ENCODE measurements at places on chromosomes 7 and 10.

DNA sequence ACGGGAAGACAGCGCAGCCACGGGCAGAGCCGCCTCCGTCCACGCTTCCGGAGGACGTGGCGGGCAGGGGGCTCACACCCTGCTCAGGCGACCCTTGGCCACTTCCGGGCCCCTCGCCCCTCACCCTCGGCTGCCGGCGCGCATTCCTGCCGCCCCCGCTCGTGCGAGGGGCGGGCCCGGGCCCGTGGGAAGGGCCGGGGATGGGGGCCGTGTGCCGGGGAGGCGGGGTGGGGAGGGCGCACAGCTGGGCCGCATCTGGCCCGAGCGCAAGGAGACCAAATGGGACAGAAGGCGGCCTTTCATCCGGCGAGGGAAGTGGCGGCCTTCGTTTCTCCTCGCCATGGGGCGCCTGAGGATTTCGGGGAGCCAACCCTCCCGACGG lies 846 bp upstream of the LFNG start:
- DNase-seq, result no peak

DNA sequence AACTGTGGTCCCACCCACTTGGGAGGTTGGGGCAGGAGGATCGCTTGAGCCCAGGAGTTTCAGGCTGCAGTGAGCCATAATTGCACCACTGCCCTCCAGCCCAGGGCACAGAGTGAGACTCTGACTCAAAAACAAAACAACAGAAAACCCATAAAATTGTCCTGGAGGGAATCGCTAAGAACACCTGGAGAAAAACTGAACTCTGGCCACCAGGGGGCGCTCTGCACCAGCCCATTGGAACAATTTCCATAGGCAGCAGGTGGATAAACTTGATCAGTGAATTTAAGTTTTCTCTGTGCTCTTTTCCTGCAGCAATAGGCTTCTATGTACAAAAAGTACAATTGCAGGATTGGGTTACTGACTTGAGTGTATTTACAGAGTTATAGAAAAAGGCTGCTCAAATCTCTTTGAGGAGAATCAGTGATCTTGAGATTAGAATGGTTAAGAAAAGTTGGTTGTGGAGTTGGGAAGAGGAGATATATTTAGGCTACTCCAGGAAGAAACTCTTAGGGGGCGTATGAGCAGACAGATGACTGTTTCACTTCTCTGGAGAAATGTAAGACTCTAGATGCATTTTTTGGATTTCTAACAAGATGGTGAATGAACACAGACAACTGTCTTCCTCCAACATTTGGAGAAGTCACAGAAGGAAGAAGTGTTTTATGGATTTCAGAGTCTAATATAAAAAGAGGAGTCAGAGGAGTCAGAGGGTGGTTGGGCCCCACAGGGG lies 274.9 kb upstream of the GALNT17 start:
- no peak for DNase-seq

DNA sequence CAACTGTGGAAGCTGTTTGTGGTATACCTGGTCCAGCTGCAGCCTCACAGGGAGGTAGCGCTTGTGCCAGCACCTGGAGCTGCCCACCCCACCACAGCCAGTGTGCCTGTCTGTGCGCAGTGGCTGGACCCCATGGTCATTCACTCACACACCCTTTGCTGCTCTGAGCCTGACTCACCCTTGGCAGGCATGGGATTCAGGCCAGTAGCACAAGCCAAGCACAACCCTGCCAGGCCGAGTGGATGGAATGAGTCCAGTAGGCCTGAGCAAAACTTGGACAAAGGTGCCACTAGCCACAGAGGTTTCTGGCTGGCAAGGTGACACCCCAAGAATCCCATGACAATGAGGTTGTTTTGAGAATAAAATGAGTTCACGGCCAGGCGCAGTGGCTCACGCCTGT lies 19.0 kb downstream of the RBM48 start:
- DNase-seq, result no peak

DNA sequence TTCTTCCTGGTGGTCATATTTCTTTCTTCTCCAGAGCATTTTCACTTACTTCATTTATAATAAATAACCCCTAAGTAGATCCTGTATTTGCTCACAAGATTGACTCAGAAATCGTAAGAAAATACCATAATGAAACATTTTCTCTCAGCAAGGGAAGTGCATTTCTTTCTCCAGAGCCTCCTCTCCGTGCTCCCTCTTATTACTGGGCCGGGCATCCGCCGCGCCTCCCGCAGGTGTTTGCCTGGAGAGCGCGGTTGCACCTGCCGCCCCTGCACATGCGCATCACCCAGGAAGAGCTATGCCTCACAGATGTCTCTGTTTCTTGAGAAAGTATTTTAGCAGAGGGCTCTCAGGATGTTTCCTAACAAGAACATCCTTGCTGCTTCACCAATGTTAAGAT lies 509.2 kb downstream of the TCERG1L start:
- no peak for DNase-seq

DNA sequence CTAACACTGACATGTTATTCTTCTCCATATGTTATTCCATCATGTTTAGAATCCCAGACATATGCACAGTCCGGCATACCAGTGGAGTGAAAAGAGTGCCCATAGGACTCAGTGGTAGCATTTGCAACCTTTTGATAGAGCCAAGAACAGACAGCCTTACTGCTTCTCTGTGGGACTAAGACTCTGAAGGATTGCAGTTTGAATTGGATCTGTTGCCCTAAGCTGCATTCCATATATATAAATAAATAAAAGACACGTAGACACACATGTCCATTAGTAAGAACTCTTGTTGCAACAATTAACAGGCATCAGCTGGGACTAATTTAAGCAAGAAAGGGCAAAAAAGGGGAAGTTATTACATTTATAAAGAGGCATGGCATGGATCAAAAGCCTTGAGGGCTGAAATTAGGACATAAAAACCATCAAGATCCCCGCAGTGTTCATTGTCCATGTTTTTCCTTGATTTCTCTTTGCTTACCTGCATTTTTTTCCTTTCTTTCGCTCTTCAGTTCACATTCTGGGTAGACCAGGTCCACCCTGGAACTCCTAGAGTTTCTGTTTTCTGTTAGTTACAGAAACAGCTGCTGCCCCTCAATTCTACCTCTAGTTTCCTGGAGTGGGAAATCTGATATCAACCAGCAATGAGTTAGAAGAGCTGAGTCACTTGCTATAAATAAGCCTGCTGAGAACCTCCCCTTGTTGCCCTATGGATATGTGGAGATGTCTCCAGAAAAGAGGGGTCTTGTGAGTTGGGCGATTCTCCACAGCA lies 132.4 kb downstream of the SORCS1 start:
- no peak for DNase-seq

- DNase-seq, result no peak
Observed at GRCh38 chr7:116780521-116780920, 81.9 kb upstream of the CAPZA2 start.

- no peak for DNase-seq
Observed at GRCh38 chr10:26805567-26806245, 55.1 kb downstream of the ABI1 start.

DNA sequence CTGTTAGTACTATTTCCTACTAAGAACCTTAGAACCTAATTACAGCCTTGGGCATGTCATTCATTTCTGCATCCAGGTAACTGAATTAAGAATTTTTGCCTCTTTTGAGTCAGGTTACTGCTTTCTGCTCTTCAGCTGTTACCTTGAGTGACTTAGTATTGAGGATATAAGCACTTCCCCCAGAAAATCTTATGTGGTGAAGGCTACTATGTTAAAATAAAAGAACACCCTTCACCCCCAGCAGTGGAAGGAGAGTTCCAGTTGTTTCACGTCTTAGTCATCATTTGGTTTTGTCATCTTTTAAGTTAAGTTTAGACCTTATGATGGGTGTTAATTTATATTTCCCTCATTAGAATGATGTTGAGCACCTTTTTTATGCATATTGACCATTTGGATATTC lies 82.8 kb downstream of the GLCCI1 start:
- no peak for DNase-seq
